ENCODE measurements at places on chromosomes 7 and 10. TPM values are rescaled to one million over a fixed set of nuclear protein-coding genes. Genes with fewer than 3 reads are reported as not detected.

AKR1C1 gene
- 14.0 TPM for polyA plus RNA-seq

HPS1 gene
- 36.4 TPM for polyA plus RNA-seq

NUTM2A gene
- polyA plus RNA-seq: 3.0 TPM

GHRHR gene
- not detected for polyA plus RNA-seq

TAS2R5 gene
- polyA plus RNA-seq: 1.8 TPM

CAMK1D gene
- polyA plus RNA-seq: 10.5 TPM

OR9A2 gene
- not detected for polyA plus RNA-seq

SKIDA1 gene
- 9.7 TPM for polyA plus RNA-seq

EFCAB10 gene
- 2.6 TPM for polyA plus RNA-seq

LRRD1 gene
- 0.60 TPM for polyA plus RNA-seq

FXYD4 gene
- polyA plus RNA-seq: not detected

OIT3 gene
- polyA plus RNA-seq: 3.0 TPM

PIK3AP1 gene
- polyA plus RNA-seq: 5.2 TPM

SFTPA1 gene
- not detected for polyA plus RNA-seq

GRID1 gene
- polyA plus RNA-seq: 2.3 TPM

TACC2 gene
- 49.0 TPM for polyA plus RNA-seq

NCAPG2 gene
- polyA plus RNA-seq: 24.6 TPM

CACNB2 gene
- polyA plus RNA-seq: 3.0 TPM

TLL2 gene
- 0.87 TPM for polyA plus RNA-seq

PAX4 gene
- polyA plus RNA-seq: not detected

KCNH2 gene
- polyA plus RNA-seq: 17.2 TPM

FFAR4 gene
- polyA plus RNA-seq: not detected

PTPRE gene
- polyA plus RNA-seq: 5.5 TPM

ESYT2 gene
- polyA plus RNA-seq: 46.7 TPM

VWDE gene
- 4.9 TPM for polyA plus RNA-seq

MALRD1 gene
- 2.8 TPM for polyA plus RNA-seq

CYP3A4 gene
- polyA plus RNA-seq: 0.17 TPM

IDI2 gene
- polyA plus RNA-seq: not detected

MYPN gene
- polyA plus RNA-seq: 0.04 TPM

STYXL1 gene
- polyA plus RNA-seq: 48.6 TPM

HTRA1 gene
- polyA plus RNA-seq: 209 TPM

GLUD1 gene
- 139 TPM for polyA plus RNA-seq

TUBB8 gene
- polyA plus RNA-seq: 1.0 TPM

CLCN1 gene
- 0.17 TPM for polyA plus RNA-seq

GTPBP4 gene
- 61.6 TPM for polyA plus RNA-seq

ALOX5 gene
- polyA plus RNA-seq: 5.5 TPM

LIPJ gene
- 0.39 TPM for polyA plus RNA-seq

NRAP gene
- polyA plus RNA-seq: 0.01 TPM

MUC12 gene
- not detected for polyA plus RNA-seq

PAPSS2 gene
- 52.9 TPM for polyA plus RNA-seq

CCL24 gene
- not detected for polyA plus RNA-seq

DUS4L gene
- 13.5 TPM for polyA plus RNA-seq

HILPDA gene
- 18.1 TPM for polyA plus RNA-seq

FGFBP3 gene
- polyA plus RNA-seq: 3.2 TPM

ALKBH4 gene
- 12.1 TPM for polyA plus RNA-seq

GIMAP2 gene
- 7.2 TPM for polyA plus RNA-seq

MOGAT3 gene
- 0.87 TPM for polyA plus RNA-seq

CDHR1 gene
- 0.98 TPM for polyA plus RNA-seq

HTR5A gene
- polyA plus RNA-seq: 0.06 TPM

NKX1-2 gene
- not detected for polyA plus RNA-seq

ADRA2A gene
- polyA plus RNA-seq: 3.4 TPM

ARL5B gene
- polyA plus RNA-seq: 53.0 TPM

EN2 gene
- polyA plus RNA-seq: 0.04 TPM

SPDYE2 gene
- 2.1 TPM for polyA plus RNA-seq

Measured in right renal pelvis (tissue), 4 donors.